ENCODE measurements at places on chromosomes 2 and 18. TPM values are rescaled to one million over a fixed set of nuclear protein-coding genes. Genes with fewer than 3 reads are reported as not detected.

The CRYGC gene
- total RNA-seq, result not detected

The COL4A3 gene
- 0.14 TPM for total RNA-seq

The RAPH1 gene
- 93.6 TPM for total RNA-seq

The UGT1A7 gene
- not detected for total RNA-seq

The SERPINB3 gene
- not detected for total RNA-seq

The TFCP2L1 gene
- total RNA-seq, result not detected

The RNF125 gene
- total RNA-seq, result 1.6 TPM

The FN1 gene
- 1,060 TPM for total RNA-seq

The LCT gene
- under 0.01 TPM for total RNA-seq

The VWC2L gene
- total RNA-seq, result not detected

The UGT1A9 gene
- not detected for total RNA-seq

The MAP2 gene
- 24.5 TPM for total RNA-seq

The RASGRP3 gene
- 42.4 TPM for total RNA-seq

The CAB39 gene
- 95.9 TPM for total RNA-seq

The IL1RN gene
- total RNA-seq, result not detected

The UGP2 gene
- total RNA-seq, result 101 TPM

The PSMA8 gene
- not detected for total RNA-seq

The AFF3 gene
- total RNA-seq, result not detected

The SLC5A7 gene
- total RNA-seq, result not detected

The SNTG2 gene
- not detected for total RNA-seq

The ASB18 gene
- total RNA-seq, result not detected

The C1D gene
- total RNA-seq, result 42.1 TPM

The CFAP53 gene
- 0.07 TPM for total RNA-seq

The LAMA1 gene
- total RNA-seq, result under 0.01 TPM

The KCNJ3 gene
- not detected for total RNA-seq

The C2orf66 gene
- 0.40 TPM for total RNA-seq

The PHOSPHO2 gene
- 1.9 TPM for total RNA-seq

The IL36A gene
- not detected for total RNA-seq

The ERFE gene
- total RNA-seq, result 1.2 TPM

The CHST10 gene
- total RNA-seq, result 14.2 TPM

The WDR12 gene
- total RNA-seq, result 59.3 TPM

The STARD6 gene
- not detected for total RNA-seq

The MC2R gene
- not detected for total RNA-seq

The FRZB gene
- total RNA-seq, result not detected

The RPRM gene
- not detected for total RNA-seq

The POTEC gene
- total RNA-seq, result not detected

The TMEM163 gene
- 1.9 TPM for total RNA-seq

The TWIST2 gene
- total RNA-seq, result 4.5 TPM

The TEKT4 gene
- not detected for total RNA-seq
